ENCODE measurements at places on chromosomes 4 and X. TPM values are rescaled to one million over a fixed set of nuclear protein-coding genes. Genes with fewer than 3 reads are reported as not detected.

- no peaks in the 10 kb centered on the region for H3K27me3 ChIP-seq
- no peaks in the 10 kb centered on the region for H3K36me3 ChIP-seq
- DNase-seq = no peak
- no peaks in the 10 kb centered on the region for H3K4me1 ChIP-seq
Observed at GRCh38 chr4:73892966-73893365, 23.8 kb downstream of the CXCL1 start.

DNA sequence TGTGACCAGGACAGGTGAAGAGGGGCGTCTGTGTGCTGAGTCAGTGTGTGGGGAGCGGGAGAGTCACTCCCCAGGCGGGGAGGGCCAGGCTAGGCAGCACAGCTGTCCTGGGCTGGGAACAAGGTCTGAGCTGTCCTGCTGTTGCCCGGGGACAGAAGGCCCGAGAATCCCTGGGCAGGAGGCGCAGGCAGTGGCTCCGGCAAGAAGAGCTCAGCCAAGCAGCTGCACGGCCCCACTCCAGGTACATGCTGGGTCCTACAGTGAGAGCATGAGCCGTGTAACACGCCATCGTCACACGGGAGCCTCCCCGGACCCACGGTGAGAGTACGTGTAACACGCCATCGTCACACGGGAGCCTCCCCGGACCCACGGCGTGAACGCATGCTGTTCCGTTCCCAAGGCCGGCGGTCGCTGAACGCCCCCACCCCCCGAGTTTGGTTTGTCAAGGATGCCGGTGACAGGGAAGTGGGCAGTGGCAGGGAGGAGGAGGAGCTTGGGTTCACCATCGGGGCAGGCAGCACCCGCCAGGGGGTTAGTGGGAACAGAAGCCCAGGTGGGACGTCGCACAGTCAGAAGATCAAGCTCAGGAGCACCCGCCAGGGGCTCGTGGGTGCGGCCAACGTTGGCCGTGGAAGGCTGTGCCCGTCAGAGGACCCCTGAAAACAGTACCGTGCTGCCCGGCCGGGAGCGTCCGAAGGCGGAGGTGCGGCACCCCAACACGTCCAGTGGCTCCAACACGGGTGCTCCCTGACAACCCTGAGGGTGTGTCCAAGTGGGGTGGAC, 15.6 kb downstream of the PPP2R3B start:
- H3K4me3 ChIP-seq = no peak overlapping the region
- H3K36me3 ChIP-seq = no peaks in the 10 kb centered on the region
- no peak for DNase-seq
- H3K4me1 ChIP-seq = peaks cover 9% of the 10 kb centered on the region
- no peaks in the 10 kb centered on the region for H3K27me3 ChIP-seq

DNA sequence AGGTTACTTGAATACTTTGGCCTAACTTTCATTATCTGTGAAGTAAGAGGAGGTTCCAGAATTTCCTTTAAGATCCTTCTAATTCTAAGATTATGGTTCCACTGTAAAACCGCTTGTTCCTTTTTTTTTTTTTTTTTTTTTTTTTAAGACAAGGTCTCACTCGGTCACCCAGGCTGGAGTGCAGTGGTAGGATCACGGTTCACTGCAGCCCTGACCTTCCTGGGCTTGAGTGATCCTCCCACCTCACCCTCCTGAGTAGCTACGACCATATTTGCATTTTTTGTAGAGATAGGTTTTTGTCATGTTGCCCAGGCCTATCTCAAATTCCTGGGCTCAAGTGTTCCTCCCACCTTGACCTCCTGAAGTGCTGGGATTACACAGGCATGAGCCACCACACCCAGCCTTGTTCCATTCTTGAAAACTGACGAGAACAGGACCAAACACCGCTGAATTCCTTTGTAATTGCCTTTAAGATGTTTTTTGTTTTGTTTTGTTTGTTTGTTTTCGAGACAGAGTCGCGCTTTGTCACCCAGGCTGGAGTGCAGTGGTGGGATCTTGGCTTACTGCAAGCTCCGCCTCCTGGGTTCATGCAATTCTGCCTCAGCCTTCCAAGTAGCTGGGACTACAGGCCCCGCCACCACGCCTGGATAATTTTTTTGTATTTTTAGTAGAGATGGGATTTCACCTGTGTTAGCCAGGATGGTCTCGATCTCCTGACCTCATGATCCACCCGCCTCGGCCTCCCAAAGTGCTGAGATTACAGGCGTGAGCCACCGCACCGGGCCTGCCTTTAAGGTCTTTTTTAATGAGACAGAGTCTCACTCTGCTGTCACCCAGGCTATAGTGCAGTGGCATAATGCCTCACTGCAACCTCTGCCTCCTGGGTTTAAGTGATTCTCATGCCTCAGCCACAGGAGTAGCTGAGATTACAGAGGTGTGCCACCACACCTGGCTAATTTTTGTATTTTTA, 6.8 kb downstream of the PDS5A start:
- no peak for DNase-seq
- peaks cover 68% of the 10 kb centered on the region for H3K4me1 ChIP-seq
- H3K27ac ChIP-seq = no peak overlapping the region

USP26 gene
- total RNA-seq = not detected

GRCh38 chrX:17403972-17404371, 29.0 kb downstream of the NHS start:
- H3K36me3 ChIP-seq = no peaks in the 10 kb centered on the region
- H3K27me3 ChIP-seq = no peaks in the 10 kb centered on the region
- DNase-seq = no peak
- H3K4me1 ChIP-seq = no peaks in the 10 kb centered on the region
- H3K4me3 ChIP-seq = no peak overlapping the region

TCEANC gene
- total RNA-seq = 16.3 TPM

- no peaks in the 10 kb centered on the region for H3K27me3 ChIP-seq
- no peak for DNase-seq
- H3K4me1 ChIP-seq = no peaks in the 10 kb centered on the region
- H3K4me3 ChIP-seq = no peak overlapping the region
Observed at GRCh38 chr4:187908079-187908561, 87.5 kb upstream of the ZFP42 start.

- no peak for DNase-seq
- no peaks in the 10 kb centered on the region for H3K36me3 ChIP-seq
- H3K27me3 ChIP-seq = no peaks in the 10 kb centered on the region
- H3K27ac ChIP-seq = no peak overlapping the region
- H3K4me3 ChIP-seq = no peak overlapping the region
- H3K4me1 ChIP-seq = no peaks in the 10 kb centered on the region
Observed at GRCh38 chr4:130026185-130026584, 930.2 kb downstream of the C4orf33 start.

DNA sequence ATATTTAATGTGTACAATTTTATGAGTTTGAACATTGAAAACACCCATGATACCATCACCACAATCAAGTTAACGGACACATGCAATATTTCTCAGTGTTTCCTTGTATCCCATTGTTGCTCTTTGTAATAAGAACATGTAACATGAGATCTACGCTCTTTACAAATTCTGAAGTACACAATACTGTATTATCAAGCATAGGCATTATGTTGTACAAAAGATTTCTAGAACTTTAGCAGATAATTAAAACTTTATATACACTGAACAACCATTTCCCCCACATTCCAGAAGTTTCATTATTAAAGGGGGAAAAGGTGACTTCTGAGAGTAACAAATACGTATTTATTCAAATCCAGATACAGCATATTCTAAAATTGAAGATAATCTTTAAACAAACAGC, 114.5 kb downstream of the SLC10A7 start:
- no peaks in the 10 kb centered on the region for H3K27me3 ChIP-seq
- H3K27ac ChIP-seq = no peak overlapping the region
- no peaks in the 10 kb centered on the region for H3K36me3 ChIP-seq
- no peak for DNase-seq
- no peak overlapping the region for H3K4me3 ChIP-seq

NCAPG gene
- 0.83 TPM for total RNA-seq

FRMPD3 gene
- not detected for total RNA-seq

CCSER1 gene
- 1.7 TPM for total RNA-seq

RPL39 gene
- 4,108 TPM for total RNA-seq

GRCh38 chr4:43243433-43244116, 351.1 kb downstream of the GRXCR1 start:
- H3K27ac ChIP-seq = no peak overlapping the region
- no peak for DNase-seq
- no peaks in the 10 kb centered on the region for H3K36me3 ChIP-seq
- H3K27me3 ChIP-seq = no peaks in the 10 kb centered on the region
- no peaks in the 10 kb centered on the region for H3K4me1 ChIP-seq

VCX gene
- not detected for total RNA-seq

PAGE1 gene
- not detected for total RNA-seq

DNA sequence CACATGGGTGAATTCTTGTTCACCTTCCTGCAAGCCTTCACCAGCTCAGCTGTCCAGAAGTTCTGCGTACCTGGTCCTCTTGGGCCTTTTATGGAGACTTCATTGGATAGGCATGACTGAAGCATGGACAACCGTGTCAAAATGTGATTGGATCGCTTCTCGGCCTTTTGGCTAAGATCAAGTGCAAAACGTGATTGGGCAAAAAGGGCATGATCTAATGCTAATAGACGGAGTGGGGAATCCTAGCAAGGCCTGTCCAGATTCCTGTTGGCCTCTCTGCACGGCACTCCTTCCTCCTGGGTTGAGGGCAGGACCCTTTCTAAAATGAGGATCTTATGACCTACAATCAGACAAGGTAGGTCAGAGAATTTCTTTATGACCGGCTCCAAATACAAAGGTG, 24.9 kb downstream of the PRDX4 start:
- DNase-seq = no peak
- H3K27ac ChIP-seq = no peak overlapping the region
- H3K4me1 ChIP-seq = no peaks in the 10 kb centered on the region
- H3K27me3 ChIP-seq = no peaks in the 10 kb centered on the region
- H3K36me3 ChIP-seq = no peaks in the 10 kb centered on the region

- H3K36me3 ChIP-seq = no peaks in the 10 kb centered on the region
- H3K27ac ChIP-seq = no peak overlapping the region
- H3K4me3 ChIP-seq = no peak overlapping the region
- no peaks in the 10 kb centered on the region for H3K27me3 ChIP-seq
- DNase-seq = no peak
Observed at GRCh38 chr4:38904090-38904666, 36.6 kb downstream of the FAM114A1 start.

DNA sequence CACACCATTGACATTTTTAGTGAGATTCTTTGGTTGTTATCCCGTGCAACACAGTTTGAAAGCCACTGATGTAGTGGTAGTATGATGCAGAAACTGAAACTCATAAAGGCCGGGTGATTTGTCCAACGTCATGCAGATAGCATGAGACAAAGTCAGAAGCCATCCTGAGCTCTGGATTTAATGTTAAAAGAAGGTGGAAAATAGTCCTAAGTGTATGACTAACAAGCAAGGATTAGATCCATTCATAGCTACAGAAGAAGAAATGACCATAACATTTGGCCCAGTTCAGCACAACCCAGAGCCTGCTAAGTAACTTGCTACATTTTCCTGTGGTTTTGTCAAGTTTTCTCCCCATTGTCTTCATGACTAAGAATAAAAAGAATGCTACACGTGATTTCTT, 142.4 kb downstream of the AMELX start:
- no peaks in the 10 kb centered on the region for H3K4me1 ChIP-seq
- no peaks in the 10 kb centered on the region for H3K27me3 ChIP-seq
- H3K4me3 ChIP-seq = no peak overlapping the region
- H3K27ac ChIP-seq = no peak overlapping the region

DNA sequence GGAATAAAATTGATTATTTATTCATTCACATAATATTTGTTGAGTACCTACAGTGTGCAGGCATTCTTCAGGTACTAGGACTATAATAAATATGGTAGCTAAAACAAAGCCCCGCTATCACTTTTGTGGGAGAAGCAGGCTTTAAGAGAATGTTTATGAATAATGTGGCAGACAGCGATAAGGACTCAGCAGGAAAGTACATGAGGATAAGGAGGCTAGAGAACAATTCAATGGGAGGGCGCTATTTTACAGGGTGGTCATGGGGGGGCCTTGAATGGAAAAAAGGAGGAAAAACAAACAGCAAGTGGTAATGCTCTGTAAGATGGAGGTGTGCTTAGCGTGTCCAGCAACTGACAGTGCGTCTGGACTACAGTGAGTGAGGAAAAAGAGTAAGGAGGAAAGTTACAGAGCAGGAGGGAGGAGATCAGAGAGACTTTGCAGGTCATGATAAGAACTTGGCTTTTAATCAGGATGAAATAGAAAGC, 264.2 kb upstream of the ETNPPL start:
- H3K4me3 ChIP-seq = no peak overlapping the region
- no peak for DNase-seq
- no peaks in the 10 kb centered on the region for H3K4me1 ChIP-seq
- no peaks in the 10 kb centered on the region for H3K36me3 ChIP-seq

DNA sequence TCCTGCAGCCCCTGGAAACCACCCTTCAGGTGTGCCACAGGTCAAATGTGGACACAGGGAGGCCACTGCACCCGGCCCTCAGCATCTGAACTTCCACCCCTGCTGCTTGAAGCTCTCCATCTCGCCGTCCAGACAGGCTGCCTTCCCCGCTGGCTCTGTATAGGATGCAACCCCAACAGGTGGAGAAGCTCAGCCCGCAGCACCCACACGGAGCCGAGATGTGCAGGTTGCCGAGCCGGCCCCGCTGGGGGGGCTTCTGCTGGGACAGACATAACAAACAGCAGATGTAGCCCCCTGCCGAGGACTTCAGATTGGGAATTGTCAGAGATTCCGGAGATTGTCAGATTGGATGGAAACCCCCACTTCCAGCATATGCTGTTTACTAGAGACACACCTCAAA, 20.5 kb downstream of the TMEM187 start:
- H3K4me1 ChIP-seq = peaks cover 13% of the 10 kb centered on the region
- H3K4me3 ChIP-seq = no peak overlapping the region
- H3K36me3 ChIP-seq = no peaks in the 10 kb centered on the region
- H3K27ac ChIP-seq = no peak overlapping the region
- no peaks in the 10 kb centered on the region for H3K27me3 ChIP-seq

RAB40A gene
- total RNA-seq = 0.11 TPM

DNA sequence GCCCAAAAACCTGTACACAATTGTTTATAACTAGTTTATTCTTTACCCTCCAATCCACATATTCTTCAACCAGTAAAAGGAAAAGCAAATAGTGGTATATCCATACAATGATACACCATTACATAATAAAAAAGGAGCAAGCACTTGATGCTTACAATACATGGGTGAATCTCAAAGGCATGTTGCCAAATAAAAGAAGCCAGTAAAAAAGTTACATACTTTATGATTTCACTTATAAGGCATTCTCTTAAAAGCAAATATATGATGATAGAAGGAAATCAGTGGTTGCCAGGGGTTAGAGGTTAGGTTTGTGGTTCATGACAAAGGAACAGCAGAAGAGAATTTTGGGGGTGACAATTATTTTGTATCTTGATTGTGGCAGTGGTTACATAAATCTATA, 896.1 kb upstream of the LCORL start:
- no peak for DNase-seq
- H3K4me1 ChIP-seq = no peaks in the 10 kb centered on the region
- H3K36me3 ChIP-seq = no peaks in the 10 kb centered on the region

Measured in CD4-positive, alpha-beta memory T cell (primary cell).